LHCN-M2 (cell line): ENCODE measurements at places on chromosomes 1 and 21. TPM values are rescaled to one million over a fixed set of nuclear protein-coding genes. Genes with fewer than 3 reads are reported as not detected.
A peak's percentile ranks its signal among the peaks of the same experiment; 100 is the strongest.

OR2L2 gene
- total RNA-seq: not detected in 2 replicates

FMO2 gene
- not detected in 2 replicates for total RNA-seq

TDRD10 gene
- not detected in 2 replicates for total RNA-seq

AIRE gene
- not detected in 2 replicates for total RNA-seq

TAS1R1 gene
- 1.2 and 2.5 TPM in 2 replicates for total RNA-seq

- DNase-seq: no peak
Observed at GRCh38 chr1:74517599-74518051, 5.2 kb upstream of the LRRC53 start.

DNA sequence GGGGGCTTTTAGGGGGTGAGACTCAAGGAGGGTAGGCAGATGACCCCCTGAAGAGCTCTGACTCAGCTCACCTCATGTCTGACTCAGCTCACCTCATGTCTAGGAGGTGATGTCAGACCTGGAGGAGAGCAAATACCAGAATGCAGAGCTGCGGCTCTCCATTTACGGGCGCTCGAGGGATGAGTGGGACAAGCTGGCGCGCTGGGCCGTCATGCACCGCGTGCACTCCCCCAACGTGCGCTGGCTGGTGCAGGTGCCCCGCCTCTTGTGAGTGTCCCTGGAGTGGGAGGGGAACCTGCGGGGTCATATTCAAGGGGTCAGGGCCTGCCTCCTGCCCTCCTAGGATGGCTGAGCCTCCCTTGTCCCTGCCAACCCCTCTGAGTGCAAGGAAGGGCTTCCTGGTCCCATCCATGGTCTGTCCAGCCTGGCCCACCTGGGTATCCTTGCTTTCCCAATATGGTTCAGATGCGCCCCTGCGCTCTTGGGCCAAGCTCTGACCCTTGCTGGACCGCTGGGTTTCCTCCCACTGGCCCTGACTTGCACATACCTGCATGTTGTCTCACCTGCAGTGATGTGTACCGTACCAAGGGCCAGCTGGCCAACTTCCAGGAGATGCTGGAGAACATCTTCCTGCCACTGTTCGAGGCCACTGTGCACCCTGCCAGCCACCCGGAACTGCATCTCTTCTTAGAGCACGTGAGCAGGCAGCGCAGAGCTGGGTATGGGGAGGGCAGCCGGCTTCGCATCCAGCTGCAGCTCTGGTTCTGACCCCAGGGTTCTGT, 9.1 kb downstream of the AMPD2 start:
- no peak for DNase-seq

- no peak for DNase-seq
Observed at GRCh38 chr1:200866116-200866515, 6.7 kb upstream of the GPR25 start.

- DNase-seq: peak; percentile 82
Observed at GRCh38 chr1:97006044-97006661, 284.6 kb downstream of the PTBP2 start.

DNA sequence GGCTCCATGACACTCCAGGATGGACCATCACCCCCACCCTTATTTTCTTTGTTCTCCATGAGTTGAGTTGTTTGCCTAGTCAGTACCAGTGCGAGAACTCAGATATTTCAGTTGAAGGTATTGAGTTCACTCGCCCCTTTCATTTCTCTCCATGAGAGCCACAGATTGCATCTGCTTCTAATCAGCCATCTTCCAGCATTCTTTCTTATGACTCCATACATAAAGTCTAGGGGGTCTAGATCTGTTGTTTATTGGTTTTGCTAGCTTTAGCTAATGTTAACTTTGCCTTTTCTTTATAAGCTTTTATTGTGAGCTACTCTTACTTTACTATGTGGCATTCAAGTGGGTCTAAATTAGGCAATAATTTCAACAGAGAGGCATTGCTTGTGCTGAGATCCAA, 71.6 kb upstream of the PDC start:
- DNase-seq: no peak

DNA sequence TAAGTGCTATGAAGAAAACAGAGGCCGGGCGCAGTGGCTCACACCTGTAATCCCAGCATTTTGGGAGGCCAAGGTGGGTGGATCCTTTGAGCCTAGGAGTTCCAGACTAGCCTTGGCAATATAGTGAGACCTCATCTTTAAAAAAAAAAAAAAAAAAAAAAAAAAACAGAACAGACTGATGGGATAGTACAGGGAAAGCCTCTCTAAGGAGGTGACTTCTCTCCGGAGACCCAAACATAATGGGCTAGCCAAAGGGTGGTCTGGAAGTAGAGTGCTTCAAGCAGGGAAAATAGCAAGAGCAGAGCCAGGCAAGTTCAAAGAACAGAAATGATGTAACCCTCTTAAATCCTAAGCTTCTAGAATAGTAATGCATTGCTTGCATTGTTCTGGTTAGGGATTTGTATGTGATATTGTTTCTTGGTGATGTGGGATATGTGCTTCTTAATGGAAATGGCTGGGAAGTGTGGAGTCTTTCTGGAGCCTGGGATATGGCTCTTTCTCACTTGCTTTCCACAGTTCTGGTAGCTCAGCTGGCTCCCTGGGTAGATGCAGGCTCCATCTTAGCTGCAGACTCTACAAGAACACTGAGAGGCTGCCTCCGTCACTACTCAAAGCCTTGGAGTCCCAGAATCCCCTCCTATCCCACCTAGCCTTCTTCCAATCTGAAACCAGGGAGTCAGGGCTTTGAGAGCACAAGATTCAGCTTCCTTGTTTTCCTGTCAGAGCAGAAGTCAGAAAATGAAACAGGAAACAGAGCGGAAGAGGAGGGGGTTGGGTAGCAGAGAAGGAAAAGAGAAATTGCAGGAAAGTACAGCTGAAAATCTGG, 1.9 kb upstream of the PIGV start:
- peak; percentile 32 for DNase-seq

DNA sequence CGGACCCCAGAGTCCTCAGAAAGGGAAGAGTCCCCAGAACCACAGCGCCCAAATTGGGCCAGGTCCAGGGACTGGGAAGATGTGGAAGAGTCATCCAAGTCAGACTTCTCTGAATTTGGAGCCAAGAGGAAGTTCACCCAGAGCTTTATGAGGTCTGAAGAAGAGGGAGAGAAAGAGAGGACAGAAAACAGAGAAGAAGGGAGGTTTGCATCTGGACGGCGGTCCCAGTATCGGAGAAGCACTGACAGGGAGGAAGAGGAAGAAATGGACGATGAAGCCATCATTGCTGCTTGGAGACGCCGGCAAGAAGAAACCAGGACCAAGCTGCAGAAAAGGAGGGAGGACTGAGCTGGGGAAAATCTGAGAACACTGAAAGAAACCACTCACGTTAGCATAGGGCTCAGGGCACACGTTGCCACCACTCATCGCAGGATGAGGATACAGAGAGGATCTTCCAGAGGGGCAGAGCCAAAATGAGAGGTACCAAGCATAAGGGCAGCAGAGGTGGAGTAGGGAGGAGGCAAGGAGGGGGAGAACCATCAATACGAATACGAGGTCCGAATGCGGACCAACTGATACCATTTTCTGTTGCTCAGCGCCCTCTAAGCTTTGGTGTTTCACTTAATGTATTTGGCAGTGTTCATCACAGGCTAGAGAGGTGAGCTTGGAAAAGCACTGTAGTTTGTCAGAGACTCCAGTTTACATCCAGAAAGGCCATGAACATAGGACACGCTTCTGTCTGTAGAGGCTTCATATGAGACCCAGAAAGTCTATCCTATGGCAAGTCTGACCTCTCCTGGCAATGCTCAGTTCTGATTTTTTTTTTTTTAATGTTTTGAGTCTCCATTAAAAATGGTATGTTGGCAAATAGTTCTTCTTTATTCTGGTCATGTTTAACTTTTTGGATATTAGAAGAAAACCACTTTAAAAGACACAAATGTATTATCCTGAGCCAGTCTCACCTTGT, 34.7 kb downstream of the STYXL2 start:
- peak; percentile 5 for DNase-seq

DNA sequence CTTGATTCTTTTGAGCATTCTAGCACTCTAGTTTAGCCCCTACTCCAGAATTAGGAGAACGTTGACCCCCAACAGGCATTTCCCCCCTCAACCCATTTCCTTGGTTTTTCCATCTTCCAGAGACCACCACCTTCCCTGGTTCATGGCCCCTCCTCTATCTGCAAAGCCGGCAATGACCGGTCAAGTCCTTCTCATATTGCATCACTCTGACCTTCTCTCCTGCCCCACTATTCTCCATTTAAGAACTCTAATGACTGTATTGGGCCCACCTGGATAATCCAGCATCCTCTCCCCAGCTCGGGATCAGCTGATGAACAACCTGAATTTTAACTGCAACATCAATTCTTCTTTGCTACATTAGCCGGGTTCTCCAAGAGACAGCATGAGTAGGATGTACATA, 437.4 kb downstream of the NPHP4 start:
- DNase-seq: no peak

- DNase-seq: peak; percentile 11
Observed at GRCh38 chr1:228734881-228735801, at the start of gene RHOU. Gene RHOU, plus strand, starts transcription at chr1:228735479. Its CDS starts 264 bp downstream, at chr1:228735743.

DNA sequence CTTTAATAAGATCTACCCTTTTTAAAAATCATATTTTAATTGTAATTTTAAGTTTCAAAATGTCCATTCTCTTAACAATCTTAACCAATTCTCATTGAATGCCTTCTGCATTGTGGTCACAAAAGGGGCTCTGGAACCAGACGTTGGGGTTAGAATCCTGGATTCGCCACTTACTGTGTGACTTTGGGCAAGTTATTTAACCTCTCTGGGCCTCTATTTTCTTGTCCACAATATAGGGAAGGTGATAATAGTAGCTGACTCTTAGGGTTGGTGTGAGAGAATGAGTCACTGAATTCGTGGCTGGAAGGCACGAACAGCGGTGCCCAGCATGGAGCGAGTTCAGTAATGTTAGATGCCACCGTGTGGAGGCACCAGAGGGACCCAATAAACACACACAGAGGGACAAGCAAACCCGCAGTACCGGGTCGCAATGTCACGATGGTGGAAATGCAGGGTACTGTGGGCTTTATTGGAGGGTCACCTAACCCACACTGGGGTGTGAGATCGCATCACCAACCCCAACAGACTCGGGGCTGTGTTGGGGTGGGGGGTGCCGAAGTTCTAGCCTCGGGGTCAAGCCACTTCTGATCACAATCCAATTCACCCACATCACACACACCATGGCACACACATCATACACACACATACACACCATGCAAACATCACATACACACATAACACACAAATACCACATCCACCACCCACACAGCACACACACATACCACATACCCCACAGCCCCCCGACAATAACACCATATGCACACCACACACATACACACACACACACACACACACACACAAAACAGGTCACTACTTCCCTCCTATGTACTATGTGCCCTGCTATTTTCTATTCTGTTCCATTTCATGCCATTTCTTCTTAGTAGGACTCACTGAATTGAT, 27.0 kb upstream of the IFNAR2 start:
- DNase-seq: no peak

DNA sequence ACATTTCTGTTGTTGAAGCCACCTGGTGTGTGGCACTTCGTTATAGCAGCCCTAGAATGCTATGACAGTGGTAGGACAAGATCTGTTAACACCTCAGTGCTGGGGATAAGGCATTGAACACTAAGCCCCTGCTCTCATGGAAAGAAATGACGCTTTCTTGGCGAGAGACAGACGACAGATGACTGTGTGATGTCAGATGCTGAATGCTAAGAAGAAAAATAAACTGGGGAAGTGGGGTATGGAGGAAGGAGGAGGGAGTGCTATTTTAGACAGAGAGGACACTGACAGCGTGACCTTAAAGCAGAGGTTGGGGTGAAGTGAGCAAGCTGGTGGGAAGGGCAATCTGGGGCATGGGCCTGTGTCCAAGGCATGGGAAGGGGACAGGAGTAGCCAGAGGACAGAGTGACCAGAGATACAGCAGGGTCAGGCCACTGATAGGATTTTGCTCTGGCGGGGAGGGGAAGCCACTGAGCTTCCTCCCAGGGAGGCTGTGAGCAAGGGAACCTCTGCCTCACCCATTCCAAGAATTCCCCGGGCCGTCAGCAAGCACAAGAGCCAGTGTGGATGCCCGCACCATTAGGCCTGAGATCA, 15.2 kb downstream of the DOP1B start:
- no peak for DNase-seq

- no peak for DNase-seq
Observed at GRCh38 chr1:206690516-206690915, 5.8 kb downstream of the MAPKAPK2 start.

- no peak for DNase-seq
Observed at GRCh38 chr21:45012662-45013259, 61.6 kb upstream of the ADARB1 start.

GRCh38 chr21:18646116-18646515, 242.5 kb upstream of the TMPRSS15 start:
- no peak for DNase-seq

DNA sequence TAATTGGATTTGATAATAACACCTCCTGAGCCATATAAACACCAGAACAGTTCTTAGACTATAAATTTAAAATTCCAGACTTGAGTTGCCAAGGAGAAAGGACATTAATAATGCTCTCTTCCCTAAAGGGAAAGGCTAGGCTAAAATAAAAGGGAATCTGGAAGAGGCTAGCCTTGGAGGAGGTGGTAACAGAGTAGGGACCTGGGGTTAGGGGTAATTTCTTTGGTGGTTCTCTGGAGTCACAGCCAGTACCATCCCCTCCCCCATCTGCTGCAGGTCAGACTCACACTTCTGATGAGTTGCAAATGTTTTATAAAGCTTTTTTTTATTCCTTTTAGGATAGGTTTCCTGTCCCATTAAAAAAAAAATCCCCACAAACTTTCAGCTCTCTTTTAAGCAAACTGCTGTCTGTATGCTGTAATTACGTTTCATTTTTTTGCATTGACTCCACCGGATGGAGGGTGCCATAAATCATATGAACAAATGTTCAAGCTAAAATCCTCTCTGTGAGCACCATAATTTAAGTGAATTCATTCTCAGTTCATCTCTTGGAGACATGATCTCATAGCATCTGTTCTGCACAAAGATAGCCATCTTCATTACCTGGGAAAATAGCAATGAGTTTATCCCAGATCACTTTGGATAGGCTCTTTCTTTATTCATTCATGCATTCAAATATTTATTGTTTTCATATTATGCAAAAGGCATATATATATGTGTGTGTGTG, 379.6 kb downstream of the TTLL7 start:
- DNase-seq: no peak

- DNase-seq: no peak
Observed at GRCh38 chr1:176568185-176568584, 105.2 kb downstream of the PAPPA2 start.

GRCh38 chr1:153841463-153841994, 66.3 kb downstream of the SLC27A3 start:
- peak; percentile 44 for DNase-seq

DNA sequence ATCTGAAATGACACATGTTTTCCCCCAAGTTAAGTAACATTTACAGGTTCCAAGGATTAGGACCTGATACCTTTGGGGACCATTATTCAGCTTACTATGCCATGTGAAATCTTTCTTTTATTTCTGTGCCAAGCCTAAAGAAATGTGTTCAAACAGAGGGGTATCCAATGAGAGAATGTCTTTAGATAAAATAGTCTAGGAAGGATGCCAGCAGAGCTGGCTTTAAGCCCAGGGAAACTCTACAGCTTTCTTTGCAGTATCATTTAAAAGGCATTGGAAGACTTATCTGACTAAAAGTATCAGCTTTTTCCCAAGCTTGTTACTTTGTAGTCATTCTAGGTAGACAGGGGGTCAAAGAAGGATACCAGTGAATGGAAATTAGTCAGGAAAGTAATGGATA, 860.4 kb downstream of the PLA2G4A start:
- DNase-seq: peak; percentile 54

- DNase-seq: no peak
Observed at GRCh38 chr1:22347854-22348760, 103.5 kb upstream of the ZBTB40 start.
